ENCODE measurements at places on chromosomes 4 and X.

DNA sequence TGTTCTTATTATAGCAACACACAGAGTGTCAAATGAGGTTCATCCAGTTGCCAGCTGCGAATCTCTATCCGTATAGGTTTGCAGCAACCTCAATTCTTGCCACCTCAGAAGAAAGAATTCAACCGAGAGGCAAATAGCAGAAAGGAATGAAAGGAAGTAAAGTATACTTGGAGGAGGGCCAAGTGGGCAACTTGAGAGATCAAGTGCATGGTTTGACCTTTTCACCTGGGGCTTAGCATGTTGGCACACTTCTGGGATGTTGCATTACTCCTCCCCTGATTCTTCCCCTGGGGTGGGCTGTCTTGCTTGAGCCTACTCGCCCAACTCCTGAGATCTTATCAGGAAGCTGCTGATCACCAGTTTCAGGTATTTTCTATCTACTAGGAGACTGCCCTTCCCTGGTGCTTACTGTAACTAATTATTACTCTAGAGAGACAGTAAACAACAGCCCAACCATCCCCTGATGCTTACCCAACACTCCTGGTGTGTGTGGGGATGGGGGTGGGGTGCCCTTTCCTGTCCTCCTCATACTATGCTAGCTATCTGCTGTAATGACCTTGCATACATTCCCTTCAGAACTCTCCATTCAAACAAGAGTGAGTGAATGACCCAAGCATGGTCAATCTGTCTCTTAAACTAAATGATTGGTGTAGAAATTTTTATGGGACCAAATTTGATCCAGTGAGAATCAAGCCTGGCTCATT, 7.3 kb upstream of the TMEM33 start:
- no peak for DNase-seq

DNA sequence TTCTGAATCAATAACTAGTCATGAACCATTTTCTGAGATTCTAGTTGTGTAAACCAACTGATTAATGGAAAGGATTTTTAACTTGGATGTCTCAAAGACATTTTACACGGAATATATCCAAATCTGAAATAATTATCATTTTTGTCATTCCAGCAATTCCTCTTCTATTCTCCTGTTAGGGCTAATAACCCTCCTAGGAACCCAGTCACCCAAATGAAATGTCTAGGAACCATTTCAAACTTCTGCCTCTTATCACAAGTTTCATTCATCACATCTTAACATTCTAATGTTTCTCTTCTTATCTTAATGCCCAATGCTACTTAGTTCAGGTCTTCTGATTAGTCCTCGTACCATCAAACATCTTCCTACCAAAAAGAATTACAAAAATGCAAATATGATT, 639.8 kb downstream of the DMD start:
- DNase-seq = peak; percentile 16

GRCh38 chr4:129978315-129978714, 882.4 kb downstream of the C4orf33 start:
- no peak for DNase-seq

DNA sequence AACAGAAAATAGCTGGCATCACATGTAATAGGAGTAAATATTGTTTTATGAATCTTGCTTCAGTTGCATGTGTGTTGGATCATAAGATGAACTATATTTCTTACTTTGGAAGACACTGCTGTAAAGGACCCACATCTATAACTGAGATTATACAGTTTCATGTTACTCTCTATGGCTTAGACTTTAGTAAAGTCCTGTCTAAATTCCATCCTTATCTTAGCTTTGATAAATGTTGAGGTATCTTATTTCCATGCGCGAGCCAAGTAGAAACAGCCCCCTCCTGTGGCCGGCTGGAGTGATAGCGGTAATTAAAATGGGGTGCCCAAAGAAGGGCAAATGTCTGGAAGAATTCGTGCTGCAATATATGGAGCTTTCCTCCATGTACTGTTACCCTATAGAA, 43.0 kb downstream of the CCDC158 start:
- peak; percentile 46 for DNase-seq

GRCh38 chr4:183873409-183874185, 31.5 kb upstream of the STOX2 start:
- peak; percentile 23 for DNase-seq

DNA sequence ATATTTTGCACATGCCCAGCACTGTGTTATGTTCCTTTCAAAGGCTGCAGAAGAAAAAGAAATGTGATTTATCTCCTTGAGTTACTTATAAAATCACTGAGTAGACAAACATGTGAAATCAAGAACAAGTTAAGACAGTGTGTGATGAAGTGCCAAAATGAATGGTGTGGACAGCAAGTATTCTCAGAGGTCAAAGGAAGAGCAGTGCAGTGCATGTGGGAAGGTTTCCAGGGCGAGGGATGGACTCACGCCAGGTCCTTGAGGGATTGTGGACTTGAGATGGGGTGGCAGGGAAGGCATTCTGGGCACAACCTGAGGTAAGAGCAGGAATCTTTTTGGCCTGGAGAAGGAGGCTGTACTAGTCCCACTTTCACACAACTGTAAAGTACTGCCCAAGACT, 115.5 kb downstream of the FNIP2 start:
- DNase-seq = peak; percentile 22

GRCh38 chr4:48307528-48307927, 33.8 kb upstream of the SLAIN2 start:
- DNase-seq = no peak

DNA sequence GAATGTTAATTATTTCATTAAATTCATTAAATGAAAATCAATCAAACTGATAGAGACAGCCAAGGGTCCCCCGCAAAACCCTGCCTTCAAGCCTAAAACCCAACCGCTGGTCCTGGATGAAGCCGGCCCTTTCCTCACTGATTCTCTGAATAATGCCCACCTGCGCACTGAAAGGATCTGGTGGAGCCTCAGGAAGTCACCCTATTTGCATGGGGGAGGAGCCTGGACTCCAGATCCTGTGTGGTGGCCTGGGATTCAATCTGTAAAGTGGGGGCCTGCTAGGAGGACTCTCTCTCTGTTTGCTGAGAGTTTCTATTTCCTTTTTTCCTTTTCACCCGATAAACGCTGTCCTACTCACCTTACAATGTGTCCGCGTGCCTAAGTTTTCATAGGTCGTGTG, 97.9 kb upstream of the ADAMTS3 start:
- DNase-seq = no peak

DNA sequence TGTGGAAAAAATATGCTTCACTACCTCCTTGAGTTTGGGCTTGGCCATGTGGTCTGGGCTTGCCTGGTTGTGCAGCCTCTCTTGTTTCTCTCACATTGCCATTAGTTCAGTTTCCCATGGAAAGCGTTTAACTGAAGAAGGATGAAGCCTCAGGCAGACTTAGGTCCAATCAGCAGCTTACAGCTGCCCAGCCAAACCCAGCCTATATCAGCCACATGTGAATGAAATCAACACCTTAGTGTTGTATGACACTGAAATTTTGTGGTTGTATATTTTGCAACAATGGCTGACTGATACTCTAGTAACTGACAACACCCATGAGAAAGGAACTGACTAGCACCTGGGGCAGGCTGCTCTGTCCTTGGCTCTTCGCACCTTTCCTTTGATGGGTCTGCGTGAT, 81.2 kb downstream of the KLF8 start:
- no peak for DNase-seq

DNA sequence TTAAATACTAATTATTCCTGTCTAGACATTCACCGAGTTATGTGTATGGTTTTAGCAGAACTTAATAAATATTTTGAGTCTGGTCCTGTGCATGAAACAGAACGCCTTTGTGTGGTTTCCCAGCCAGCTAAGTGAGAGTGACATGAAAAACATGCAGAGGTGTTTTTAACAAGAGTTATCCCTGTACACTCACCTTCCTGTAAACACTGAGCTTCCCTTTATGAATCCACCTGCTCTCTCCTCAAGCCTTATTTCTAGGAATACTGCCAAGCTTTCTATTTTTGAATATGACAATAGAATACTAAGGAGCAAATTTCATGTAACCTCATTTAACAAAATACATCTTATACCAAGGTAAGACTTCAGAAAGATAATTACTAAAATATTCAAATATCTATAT, 270.3 kb upstream of the CTSO start:
- DNase-seq = no peak

DNA sequence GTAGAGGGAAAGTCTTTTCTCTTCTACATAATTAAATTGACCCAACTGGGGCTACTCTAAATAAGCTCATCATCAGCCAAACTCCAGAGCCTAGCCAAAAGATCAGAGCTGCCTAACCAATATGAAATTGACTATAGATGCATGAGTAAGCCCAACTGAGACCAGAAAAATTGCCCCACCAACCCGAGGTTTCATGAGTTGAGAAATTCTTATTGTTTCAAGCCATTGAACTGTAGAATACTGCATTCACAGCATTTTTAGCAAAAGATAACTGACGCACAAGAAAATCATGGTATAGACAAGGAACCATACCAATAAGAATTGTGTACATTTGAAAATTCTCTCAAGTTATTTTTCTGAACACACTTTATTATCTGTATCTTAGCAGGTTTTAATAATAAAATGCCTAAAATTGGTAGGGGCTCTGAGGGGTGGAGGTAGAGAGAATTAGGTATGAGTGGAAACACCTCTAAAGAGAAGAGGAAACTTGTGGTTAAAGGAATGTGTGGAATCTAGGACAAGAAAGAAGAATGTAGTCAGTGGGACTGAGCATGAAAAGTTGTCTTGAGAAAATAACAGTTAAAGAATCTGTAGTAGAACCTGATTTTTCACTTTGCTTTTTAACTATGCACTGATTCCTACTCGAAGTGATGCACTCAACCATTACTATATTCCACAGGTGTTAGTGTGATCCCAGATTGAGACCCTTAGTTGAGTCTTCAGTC, 200.9 kb upstream of the PPP1R2C start:
- peak; percentile 2 for DNase-seq

DNA sequence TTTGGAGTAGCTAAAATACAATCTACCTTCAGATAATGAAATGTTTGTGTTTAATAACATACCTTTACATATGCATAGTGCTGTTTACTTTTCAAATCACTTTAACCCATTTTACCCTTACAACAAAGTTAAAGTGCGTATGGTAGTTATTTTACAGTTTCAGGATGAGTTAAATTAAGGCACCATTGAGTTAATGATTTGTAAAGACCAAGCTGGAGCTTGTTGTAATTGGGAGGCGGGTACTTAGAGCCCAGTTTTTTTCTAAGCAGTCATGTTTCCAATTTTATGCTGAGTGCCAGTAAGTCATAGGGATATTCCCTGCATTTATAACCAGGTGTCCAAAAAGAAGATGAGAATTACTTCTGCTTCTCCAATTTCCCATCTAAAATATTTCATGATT, 84.2 kb upstream of the NRK start:
- DNase-seq = no peak

DNA sequence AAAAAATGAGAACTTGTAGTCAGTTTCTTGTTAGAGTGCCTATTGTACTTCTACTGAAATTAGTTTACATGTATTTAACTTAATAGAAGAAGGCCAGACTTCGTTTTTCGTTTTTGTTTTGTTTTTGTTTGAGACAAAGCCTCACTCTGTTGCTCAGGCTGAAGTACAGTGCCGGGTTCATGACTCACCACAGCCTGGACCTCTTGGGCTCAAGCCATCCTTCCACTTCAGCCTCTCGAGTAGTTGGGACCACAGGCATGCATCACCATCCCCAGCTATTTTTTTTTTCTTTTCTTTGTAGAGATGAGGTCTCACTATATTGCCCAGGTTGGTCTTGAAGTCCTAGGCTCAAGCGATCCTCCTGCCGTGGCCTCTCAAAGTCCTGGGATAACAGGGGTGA, 793.9 kb downstream of the ADGRL3 start:
- peak; percentile 68 for DNase-seq

GRCh38 chr4:127293496-127293895, 339.3 kb upstream of the INTU start:
- DNase-seq = no peak

- DNase-seq = peak; percentile 82
Observed at GRCh38 chrX:34884817-34885216, 57.8 kb upstream of the FAM47B start.

DNA sequence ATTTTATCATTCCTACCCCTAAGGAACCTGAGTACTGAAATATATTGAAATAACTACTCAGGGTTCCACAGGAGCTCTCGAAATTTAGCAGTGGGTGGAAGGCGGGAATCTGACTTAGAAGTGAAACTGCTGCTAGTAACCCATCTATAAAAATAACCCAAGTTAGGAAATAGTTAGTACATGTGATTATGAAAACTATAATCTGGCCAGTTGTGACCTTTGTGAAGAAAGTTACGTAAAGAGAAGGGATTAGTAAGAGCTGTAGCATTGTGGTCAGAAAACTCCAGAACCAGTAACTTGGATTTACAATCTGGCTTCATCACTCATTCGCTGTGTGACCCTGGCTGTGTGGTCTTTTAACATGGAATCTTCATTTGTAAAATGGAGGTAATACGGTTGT, 175.5 kb downstream of the RAPGEF2 start:
- no peak for DNase-seq

DNA sequence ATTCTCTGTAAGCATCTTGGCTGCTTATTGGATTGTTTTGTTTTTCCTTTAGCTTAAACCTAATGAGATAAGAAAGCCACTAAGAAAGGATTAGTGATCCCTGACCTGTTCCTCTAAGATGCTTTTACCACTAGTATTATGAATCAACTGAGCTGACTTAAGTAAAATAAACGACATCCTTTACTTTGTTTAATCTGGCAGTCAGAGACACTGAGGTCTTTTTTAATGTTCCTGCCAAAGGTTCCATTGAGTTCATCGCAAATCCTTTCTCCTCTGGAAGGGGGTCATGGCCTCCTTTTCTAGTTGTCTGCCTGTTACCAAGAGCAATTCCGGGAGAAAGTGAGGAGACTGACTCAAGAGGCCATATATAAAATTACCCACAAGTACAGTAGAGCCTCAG, 1038.3 kb upstream of the SLIT2 start:
- peak; percentile 45 for DNase-seq

DNA sequence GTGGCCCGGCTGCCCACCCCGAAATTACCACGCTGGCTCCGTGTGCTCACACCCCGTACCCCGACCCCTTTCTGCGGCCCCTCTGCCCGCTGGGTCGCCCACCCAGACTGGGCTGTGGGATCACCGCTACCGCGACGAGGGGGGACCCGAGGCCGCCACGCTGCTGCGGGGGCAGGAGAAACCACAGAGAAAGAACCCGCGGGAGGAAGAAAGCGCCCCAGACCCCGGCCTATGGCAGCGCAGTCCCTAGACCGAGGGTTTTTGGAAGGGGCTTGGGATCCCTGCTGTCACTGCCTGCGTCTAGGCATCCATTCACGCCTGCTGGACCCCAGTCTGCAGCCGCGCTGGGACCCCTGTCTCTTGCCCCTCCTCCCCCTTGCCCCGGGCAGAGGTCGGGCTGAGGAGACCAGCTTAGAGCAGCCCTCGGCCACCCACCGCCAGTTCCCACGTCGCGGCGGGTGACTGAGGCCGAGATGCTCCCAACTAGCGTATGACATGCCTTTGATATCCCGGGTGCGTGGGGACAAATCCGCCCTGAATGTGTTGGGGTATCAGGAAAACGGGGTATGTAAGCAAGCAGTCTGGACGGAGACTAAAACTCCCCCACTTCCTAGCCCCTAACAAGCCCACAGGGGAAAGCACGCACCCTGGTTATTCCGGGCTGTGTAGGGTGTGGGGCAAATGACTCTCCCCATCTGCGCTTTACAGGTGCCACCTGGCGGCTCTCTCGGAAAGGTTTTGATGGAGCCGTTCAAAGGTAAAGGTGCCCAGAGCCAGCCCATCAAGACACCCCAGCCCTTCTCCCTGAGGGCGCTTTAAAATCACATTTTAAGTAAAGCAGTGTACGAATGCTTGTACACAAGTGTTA, 862 bp upstream of the INPP4B start:
- peak; percentile 23 for DNase-seq

GRCh38 chr4:70613306-70614183, 15.0 kb upstream of the ENAM start:
- DNase-seq = no peak

GRCh38 chr4:7186031-7186430, 6.3 kb upstream of the SORCS2 start:
- no peak for DNase-seq

Measured in fibroblast of skin of right biceps (primary cell).